ENCODE measurements at places on chromosomes 6 and 20.

GRCh38 chr20:7137395-7138151 is 370.1 kb downstream of the BMP2 start:
- no peak for DNase-seq

GRCh38 chr6:102732898-102733297 is 1339.4 kb downstream of the GRIK2 start:
- no peak for DNase-seq

- no peak for DNase-seq
These were observed 54.3 kb downstream of the TAF4 start for GRCh38 chr20:62011403-62011790.

GRCh38 chr20:22341508-22341907 is 242.9 kb downstream of the FOXA2 start:
- DNase-seq, result no peak

DNA sequence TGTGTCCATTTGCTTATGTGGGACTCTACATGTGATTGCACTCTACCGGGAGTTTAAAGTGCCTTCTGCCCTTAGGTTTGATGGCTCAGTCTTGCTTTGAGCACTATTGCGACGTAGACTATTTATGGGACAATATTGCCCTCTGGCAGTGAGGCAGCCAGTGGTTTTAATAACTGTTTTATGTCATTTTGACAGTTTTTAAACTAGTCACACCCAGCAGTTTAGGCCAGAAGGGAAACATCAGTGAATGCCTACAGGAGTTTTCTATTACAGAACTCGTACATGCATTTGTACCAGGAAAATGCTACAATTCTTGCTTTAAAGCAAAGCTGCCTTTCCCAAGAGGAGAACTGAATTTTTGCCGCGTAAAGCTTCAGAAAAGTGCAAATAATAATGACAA is 813.7 kb downstream of the KIF16B start:
- DNase-seq, result no peak

DNA sequence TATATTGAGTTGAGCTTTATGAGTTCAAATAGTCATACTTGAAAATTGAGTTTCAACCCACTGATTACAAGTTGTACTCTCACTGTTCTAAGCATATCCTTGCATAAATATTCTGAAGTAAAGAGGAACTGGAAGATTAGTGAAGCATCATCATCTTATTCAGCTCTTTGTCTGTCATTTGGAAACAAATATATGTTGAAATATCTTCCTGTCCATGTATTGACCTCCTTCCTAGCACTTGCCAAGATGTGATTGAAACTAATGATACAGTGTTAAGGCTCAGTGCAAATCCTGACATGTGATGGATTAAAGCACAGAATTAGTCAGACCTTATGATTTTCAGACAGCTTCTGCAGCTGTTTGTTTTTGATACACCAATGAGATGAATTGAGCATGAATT is 434.3 kb downstream of the TBC1D32 start:
- DNase-seq, result no peak

- DNase-seq, result no peak
These were observed 18.5 kb downstream of the NOX3 start for GRCh38 chr6:155436981-155437749.

GRCh38 chr6:13278164-13278563 is 50.2 kb downstream of the TBC1D7 start:
- no peak for DNase-seq

DNA sequence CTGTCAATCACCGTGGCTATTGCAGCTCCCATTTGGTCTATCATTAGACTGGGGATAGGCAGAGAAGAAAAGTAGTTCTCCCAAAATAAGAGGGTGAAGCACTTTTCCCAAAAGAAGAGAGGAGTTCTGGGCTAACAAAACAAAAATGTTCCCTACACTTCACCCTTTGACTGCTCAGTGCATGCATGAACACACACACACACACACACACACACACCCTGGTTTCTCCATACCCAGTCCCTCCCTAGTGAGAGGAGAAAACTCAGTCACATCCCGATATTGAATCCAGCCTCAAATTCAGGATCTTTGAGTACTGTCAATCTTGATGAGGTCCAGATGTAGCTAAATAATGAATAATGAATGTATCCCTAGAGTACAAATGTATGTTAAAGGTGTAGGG is 4.6 kb upstream of the TBPL1 start:
- no peak for DNase-seq

DNA sequence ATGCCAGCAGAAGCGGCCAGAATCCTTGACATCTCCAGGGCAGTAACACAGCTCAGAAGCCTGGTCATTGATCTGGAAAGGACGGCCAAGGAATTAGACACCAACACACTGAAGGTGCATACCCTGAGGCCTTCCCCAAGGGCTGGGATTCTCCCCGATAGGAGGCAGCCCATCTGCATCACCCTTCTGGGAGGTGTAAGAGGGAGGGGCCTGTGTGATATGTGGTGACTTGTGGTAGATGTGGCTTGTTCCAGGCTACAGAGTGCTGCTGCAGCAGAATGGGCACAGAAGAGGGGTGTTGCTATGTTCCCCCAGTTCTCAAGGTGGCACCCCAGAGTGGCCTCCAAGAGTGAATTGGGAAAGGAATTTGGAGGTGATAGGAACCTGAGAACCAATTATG is 11.2 kb downstream of the TRIM40 start:
- DNase-seq, result no peak

- no peak for DNase-seq
These were observed 11.3 kb downstream of the GRIK2 start for GRCh38 chr6:101404775-101405174.

DNA sequence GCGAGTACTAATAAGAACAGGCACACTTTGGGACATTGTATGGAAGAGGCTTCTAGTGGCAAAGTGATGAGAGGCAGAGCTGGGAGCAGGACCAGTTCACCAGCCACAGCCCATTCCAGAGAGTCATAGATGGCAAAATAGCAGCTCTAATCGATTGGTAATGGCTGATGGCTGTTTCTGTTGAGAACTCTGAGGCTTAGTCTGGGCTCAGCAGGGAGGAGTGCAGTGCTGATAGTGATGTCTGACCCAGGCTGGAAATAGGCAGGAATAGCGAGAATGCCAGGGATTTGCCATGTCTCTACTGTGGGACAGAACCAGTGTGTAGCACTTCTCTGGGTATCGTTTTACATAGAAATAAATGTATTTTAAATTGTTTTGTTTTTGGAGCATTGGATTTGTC is 620.0 kb upstream of the FLRT3 start:
- no peak for DNase-seq

DNA sequence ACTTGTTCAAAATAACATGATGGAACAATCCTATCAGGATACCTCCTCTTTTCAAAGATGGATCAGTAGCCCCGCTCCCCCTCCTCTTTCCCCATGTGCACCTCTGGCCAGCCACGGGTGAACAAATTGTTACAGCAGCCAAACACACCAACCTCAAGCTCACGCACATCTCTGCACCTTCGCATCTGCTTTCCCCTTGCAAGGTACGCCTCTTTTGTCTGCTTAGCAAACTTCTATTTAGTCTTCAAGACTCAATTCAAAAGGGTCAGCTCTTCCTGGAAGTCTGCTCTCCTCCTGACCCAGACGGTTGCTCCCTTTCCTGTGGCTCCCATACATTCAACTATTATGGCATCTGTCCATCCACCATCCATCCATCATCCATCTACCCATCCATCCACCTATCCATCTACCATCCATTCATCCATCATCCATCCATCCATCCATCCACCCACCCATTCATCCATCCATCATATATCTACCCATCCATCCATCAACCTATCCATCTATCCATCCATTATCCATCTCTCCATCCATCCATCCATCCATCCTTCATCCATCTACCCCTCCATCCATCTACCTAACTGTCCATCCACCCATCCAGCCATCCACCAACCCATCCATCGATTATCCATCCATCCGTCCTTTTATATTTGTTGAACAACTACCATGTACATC is 36.3 kb upstream of the CDH22 start:
- DNase-seq, result no peak

- no peak for DNase-seq
These were observed 49.5 kb downstream of the CD164 start for GRCh38 chr6:109332748-109333147.

DNA sequence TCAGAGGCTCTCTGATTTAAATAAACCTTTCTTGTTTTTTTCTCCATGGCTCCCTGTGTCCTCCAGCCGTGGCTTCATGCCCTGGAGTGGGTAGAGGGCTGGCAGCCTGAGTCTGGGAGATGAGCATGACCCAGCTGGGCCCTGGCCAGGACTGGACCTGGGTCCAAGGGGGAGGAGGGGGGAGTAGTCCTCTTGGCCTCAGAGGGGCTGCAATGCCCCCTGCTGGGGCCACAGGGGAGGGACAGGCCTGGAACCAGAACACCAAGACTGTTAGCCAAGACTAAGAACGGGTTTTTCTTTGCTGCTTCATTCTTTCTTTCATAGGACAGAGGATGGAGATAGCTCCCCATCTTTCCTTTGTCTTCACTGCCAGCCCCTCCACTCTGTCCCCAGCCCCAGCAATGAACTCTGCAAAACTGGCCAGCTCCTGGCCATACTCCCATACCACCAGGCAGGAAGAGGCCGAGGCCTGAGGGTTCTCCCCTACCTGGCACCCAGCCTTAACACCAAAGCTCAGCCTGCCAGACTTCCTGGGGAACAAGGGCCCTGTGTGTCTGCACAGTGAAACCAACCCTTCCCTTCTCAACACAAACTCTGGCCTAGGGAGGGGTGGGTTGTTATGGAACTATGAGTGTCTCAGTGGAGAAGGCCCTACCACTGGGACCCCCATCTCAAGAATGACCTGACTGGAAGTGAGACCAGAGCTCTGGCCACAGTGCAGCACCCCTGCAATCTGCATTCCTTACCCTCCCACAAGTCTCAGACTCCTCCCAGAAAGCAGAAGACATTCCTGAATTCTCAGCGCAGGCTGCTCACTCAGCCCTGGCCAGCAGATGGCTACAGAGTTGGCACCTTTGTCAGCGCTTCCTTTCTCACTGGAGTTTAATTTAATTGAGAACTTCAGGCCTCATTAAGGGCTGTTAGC is 11.0 kb downstream of the SLC29A1 start:
- no peak for DNase-seq

DNA sequence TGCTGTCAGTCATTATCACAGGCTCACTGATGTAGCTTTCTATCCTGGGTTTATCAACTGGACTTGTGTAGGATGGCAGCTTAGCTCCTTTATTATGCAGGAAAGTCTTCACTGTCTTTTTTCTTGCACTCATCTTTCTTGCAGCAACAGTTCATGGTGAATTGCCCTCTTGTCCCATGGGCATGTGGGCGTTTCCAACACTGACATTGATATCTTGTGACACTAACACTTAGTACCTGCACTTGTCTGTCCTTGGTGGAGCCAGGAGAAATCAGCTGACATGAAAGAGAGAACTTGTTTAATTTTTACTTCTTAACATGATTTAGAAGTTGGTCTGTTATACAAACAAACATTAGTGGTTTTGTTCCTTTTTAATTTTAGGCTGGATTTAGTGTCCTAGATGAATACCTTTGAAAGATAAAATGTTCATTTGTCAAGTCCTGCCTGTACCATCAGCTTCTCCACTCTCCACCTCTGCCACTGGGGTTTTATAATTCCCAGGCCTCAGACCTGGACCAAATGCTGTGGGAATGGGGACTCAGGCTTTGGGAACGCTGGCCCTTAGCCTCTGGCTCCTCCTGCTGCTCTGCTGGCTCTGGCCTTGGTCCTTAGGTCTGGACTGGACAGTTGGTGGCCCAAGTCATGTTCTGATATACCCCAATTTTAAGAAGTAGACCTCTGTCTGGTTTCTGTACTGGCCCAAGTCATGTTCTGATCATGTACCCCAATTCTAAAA is 161.0 kb upstream of the LAMP5 start:
- no peak for DNase-seq

- no peak for DNase-seq
These were observed 349.3 kb upstream of the MMS22L start for GRCh38 chr6:97632341-97632740.

- DNase-seq, result no peak
These were observed 81.8 kb upstream of the SPACA1 start for GRCh38 chr6:87965806-87966205.

DNA sequence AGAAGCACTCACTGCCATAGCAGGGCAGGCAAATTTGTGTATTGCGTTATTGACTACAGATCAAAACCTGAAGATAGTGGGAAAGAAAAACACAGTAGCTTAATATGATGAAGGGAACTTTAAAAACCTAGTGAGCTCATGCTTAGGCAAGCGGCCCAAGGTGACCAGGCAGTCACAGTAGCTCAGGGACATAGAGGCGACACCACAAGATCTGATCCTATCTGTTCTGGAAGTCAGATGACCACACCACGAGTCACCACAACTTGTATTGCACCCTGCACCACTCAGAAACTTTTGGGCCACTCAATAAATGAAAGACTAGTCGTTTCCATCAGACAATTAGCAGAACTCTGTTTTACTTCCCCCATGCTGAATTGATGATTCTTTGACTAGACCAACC is 4.9 kb downstream of the CLIC5 start:
- DNase-seq, result no peak

DNA sequence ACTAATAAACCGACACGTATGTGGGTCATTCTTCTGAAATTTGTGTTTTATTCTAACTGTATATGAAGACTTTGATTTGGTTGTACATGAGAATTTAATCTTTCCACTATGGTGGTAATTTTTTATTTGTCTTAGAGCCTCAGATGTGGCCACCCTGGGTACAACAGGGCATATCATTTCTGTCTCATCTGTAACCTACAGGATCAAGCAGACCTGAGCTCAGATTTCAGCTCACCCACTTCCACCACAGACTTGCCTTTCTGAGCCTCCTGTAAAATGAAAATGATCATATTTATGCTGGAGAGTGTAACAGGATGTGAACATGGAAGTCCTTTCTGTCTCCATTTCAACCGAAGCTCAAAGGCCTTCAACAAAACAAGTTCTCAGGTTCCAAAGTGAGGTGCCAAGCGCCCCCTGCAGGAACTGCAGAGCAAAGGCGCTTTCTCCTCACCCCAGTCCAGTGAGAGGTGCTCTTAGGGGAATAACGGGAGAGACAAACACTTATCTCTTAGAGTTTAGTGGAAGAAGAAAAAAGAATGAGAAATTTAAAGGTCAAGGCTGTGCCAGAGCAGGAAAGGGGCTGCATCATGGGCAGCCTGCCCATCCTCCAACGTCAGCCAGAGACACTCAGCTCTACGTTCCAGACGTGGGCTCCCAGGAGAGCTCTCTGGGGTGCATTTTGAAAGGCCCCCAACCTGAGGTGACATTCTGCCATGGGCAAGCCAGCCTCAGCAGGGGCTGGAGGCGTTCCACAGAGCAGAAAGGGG is 23.0 kb upstream of the CD24 start:
- no peak for DNase-seq

- DNase-seq, result no peak
These were observed 187.7 kb downstream of the UST start for GRCh38 chr6:148934539-148934938.

- DNase-seq, result no peak
These were observed 691.2 kb downstream of the QKI start for GRCh38 chr6:164105705-164106104.

GRCh38 chr6:159919800-159920199 is 29.0 kb downstream of the MAS1 start:
- DNase-seq, result no peak

- DNase-seq, result no peak
These were observed 1223.0 kb downstream of the EPHA7 start for GRCh38 chr6:92196325-92196724.
